Mucosa of gallbladder (tissue), 1 donor: ENCODE measurements at places on chromosomes 1 and 21. TPM values are rescaled to one million over a fixed set of nuclear protein-coding genes. Genes with fewer than 3 reads are reported as not detected.

- no peak for DNase-seq
Observed at GRCh38 chr1:41355356-41355755, 5.9 kb upstream of the FOXO6 start.

GRCh38 chr1:109114342-109114674 lies 393 bp downstream of the ELAPOR1 start:
- DNase-seq: no peak

DNA sequence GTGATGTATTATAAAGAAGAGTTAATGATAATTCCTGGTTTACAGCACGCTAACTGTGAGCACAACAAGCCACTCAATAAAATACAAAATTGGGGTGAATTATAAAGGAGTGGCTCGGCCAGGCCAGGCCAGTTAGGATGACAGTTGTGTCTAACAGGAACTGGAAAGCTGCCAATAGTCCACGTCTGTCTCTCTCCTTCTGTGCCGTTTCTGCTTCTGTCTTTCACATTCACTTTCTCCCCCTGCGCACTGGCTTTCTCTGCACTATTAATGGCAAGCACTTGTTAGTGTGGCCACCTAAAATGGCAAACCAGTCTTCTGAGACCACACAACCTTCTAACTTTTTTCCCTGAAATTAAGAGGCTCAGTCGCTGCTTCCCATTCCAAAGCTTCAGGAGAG lies 394.3 kb downstream of the NTNG1 start:
- no peak for DNase-seq

GRCh38 chr1:225911191-225912130 lies 12.6 kb downstream of the PYCR2 start:
- DNase-seq: peak; percentile 64

- no peak for DNase-seq
Observed at GRCh38 chr1:236636017-236636416, 31.7 kb upstream of the HEATR1 start.

GRCh38 chr1:201113451-201114244 lies 1.4 kb upstream of the CACNA1S start:
- no peak for DNase-seq

DNA sequence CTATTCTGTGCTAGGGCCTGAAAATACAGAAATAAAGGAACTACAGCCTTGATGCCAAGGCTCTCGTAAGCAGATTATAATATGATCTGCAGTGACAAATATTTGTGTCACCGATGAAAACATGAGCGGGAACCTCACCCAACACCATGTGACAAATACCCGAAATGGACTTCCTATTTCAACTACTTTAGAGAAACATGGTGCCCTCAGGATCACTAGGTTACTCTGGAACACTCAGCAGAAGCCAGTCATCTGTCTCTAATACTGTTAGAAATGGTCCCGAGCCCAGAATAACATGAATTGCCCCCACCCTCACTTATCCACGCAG lies 463 bp upstream of the VAMP3 start:
- no peak for DNase-seq

- DNase-seq: no peak
Observed at GRCh38 chr1:36517011-36517771, 34.5 kb upstream of the CSF3R start.

DNA sequence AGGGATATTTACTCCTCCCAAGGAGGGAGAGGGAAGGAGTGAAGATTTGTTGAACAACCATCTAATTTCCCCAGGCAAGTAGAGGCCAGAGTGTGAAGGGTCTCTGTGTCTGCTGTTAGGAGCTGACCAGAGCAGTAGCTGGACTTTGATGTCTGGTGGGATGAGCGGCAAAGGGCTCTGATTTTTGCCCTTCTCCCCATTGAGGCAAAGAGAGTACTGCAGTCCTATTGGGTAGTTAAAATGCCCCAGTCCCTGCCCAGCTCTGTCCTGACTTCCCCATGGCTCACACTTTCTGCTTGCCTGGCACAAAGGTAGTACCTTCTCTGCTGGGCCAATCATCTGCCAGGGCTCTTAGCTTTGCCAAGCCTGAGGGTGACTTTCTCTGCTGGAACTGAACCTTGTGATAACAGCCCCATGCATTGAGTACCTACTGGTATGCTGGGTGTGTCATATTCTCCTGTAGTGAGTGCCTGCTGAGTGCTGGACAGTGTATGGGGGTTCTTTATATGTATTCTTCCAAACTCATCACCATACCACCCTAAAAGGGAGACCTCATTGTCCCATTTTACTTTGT lies 64.0 kb upstream of the SELENON start:
- DNase-seq: no peak

GRCh38 chr1:95108792-95109191 lies 8.4 kb upstream of the TLCD4 start:
- no peak for DNase-seq

DNA sequence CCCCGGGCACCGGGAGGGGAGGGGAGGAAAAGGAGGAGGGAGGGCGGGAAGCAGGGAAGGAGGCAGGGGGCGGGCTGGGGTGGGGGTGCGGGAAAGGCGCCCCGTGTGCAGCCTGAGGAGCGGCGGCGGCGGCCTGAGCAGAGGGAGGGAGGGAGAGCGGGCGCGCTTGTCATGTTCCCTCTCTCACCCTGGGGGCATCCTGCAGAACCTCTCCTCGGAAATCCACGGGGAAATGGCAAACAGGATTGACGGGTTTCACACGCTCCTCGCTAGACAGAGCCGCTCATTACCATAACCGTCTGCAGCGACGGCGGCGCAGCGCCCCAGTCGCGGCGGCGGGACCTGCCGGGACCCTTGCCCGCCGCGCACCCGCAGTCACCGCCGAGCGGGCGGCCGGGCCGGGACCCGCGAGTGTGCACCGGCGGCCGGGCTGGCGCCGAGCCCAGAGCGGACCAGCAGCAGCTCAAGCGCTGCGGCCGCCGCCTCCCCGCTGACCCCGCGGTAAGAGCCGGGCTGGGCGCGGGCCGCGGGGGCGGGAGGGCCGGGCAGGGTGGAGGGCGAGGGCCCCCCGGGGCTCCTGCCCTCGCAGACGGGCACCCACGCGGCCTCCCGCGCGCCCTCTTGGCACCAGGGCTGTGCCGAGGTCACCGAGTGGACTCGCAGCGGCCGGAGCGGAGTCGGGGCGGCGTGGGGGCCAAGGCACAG lies at the start of gene SERTAD4:
TSS of gene SERTAD4 (plus strand) at position 286 of the 705 bp plus-strand sequence. CDS start 5,165 bp downstream, outside the sequence.
- peak; percentile 45 for DNase-seq

The FHAD1 gene
- 1.7 TPM for total RNA-seq

The C1orf122 gene
- 69.6 TPM for total RNA-seq

The PRELP gene
- total RNA-seq: 72.1 TPM

The TBX15 gene
- 0.20 TPM for total RNA-seq

The CRYBG2 gene
- 25.5 TPM for total RNA-seq

The LRRC53 gene
- not detected for total RNA-seq
